ENCODE measurements at places on chromosomes 3 and 15. TPM values are rescaled to one million over a fixed set of nuclear protein-coding genes. Genes with fewer than 3 reads are reported as not detected.

- no peak for DNase-seq
These were observed 36.9 kb upstream of the FILIP1L start for GRCh38 chr3:100151024-100151707.

DNA sequence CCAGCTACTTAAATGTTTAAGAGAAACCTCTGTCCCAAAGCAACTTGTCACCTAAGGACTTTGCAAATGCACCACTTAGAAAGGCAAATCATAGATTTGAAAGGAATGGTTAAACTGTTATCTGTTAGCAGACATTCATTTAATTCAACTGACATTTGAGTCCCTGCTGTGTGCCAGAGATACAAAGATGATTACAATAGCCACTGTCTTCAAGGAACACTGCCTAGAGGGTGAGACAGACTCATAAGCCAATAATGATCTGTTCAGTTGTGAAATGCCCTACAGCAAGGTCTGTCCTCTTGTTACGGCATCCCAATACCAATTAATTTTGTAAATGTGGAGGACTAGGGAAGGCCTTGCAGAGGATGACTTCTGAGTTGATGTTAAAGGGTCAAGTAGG, 113.1 kb downstream of the ATG7 start:
- DNase-seq = no peak

DNA sequence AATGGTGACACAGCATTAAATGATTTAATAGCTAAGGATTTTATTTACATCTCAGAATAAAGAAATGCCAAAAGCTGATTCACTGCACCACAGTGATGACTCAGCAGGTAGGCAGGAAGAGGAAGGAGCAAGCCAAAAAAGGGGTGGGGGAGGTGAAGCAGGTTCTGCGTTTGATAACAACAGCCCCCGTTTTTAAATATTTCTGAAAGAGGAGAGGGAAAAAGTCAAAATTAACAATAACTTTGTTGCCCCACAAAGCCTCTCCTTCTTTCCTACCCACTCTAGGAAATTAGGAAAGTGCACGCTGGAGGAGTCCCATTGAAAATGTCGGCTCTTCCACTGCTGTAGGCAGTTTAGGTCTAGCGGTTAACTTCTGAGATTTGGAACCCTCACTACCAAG, 9.9 kb upstream of the CCDC54 start:
- DNase-seq = peak; percentile 14

DNA sequence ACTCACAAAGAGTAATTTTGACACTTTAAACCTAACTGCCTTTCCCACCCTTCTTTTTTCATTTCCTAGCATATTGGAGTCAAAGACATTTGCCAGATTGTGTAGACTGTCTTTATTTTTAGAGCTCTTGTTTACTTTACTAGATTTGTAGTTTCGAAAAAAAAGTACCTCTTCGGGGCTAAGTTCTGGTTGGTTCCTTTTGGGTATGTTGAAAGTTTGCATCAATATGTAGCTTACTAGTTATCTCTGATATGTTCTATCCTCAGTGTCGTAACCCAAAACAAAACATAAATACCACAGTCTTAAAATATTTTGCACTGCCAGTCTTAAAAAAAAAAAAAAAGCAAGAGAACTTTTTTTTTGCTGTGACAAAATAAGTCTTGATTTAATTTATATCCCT, 52.2 kb downstream of the REC114 start:
- DNase-seq = no peak

DNA sequence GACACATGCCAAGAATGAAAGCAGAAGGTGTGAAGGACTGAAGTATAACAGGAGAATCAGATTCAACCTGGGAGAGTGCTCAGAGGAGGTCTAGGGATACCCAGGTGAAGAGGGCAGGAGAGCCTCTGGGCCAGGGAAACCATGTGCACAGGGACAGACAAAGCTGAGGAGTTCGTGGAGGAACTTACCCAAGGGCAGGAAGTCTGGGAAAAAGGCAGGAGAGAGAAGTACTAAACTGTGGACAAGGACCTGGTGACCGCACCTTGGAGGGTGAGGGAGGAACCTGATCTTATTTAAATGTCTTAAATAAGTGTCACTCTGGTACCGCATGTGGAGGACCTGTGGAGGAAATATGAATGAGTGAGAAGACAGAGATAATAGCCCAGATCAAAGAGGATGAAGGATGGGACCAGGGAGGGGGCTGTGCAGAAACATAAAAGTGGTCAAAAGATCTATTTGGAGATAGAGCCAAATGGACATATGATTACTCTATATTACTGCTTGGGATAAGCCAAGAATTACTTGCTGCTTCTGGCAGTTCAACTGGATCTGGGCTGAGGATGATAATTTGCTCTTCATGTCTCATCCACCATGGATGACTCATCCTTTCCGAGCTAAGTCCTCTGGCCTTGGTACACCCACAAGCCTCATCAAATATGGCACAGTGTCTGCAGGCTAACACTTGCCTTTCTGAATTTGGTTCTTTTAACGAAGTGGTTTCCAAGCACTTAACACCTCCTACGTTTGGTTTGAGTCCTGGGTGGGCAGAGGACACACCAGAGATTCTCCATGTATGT, 116.9 kb upstream of the NMNAT3 start:
- DNase-seq = no peak

- peak; percentile 47 for DNase-seq
These were observed 230.4 kb upstream of the CHRM5 start for GRCh38 chr15:33737687-33738601.

DNA sequence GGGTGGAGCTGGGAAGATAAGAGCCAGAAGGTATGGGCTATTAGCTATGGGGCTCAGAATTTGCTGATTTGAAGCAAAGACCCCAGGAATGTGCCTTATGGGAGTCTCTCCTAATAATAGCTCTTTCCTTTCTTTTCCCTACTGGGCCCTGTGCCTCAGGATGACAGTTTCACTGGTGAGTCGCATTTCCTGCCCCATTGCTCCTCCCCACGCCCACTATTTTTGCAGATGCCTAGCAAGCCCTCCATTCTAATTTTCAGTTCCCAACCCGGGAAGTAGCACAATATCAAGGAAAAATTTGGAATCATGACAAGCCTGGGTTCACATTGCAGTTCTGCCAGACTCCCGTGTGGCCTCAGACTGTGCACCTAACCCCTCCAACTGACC, 583 bp downstream of the IL17RE start:
- DNase-seq = no peak

DNA sequence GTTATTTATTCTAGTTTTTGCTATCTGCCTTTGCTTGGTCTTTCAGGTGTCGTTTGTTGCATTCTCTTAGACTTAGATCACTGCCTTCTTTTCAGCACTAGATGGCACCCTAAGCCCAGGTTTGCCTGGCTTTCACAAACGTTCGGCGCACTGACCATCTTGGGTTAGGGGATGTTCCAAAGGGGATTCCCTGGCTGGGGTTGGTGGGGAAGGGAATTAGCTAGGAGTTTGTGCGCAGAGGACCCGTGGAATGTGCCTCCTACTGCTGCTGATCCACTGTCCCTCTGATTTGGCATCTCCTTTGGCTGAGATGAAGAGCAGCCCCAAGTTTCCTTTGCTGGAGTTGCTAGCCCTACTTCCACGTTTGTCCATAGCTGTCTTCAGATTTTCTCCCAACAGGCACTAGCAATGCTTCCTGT, 33.9 kb downstream of the PFN2 start:
- peak; percentile 46 for DNase-seq

DNA sequence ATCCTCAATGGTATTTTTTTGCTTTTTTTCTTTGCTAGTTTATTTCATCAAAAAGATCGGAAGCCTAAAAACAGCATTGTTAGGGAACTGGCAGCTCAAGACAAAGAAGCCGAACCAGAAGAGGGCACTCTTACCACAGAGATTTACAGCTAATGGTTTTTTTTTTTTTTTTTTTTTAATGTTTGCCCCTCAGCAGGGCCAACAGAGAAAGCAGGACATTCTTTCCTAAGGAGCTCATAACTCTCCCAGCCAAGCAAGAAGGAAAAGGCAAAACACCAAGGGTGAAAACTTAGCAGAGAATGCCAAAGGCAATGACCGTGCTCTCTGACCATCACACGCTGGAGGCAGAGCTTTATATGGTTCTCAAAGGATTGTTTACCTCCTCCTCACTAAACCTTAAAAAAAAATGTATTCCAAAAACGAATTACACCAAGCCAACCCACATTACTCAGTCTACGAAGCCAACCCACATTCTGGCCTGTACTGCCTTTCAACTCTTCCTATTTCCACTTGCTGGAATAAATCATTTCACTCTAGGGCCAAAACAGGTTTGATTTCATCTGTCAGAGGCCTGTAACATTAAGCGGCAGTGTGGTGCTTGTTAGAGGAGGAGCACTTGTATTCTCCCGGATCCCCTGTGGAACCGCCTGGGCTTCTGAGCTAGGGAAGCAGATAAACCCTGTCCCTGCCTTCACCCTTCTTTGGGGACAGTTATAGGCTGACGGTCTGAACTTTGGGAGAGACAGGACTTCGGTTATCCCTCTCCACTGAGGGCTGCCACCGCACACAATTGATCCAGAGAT, 35.6 kb upstream of the GYG1 start:
- peak; percentile 38 for DNase-seq

DNA sequence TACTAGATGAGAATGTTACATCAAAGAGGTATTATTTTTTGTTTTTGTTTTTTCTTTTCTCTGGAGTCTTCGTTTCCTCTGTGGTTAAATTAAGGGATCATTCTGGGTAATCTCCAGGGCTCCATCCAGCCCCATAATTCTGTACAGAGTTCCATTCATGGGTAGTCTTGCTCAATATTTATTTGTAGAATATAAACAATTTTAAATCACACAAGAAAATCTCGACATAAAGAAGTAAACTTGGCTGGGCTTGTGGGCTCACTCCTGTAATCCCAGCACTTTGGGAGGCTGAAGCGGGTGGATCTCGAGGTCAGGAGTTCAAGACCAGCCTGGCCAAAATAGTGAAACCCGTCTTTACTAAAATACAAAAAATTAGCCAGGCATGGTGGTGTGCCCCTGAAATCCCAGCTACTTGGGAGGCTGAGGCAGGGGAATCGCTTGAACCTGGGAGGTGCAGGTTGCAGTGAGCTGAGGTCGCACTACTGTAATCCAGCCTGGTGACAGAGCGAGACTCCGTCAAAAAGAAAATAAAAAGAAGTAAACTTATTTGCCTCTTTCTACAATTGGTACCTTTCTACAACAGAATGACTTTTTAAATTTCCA, 166.8 kb upstream of the TGFBR2 start:
- DNase-seq = no peak

GRCh38 chr15:49898575-49899283, 220.3 kb downstream of the ATP8B4 start:
- no peak for DNase-seq

- no peak for DNase-seq
These were observed 89.5 kb downstream of the DCLK3 start for GRCh38 chr3:36674816-36675215.

Gene DNAH1
- total RNA-seq = 3.9 TPM

Gene TNNC1
- not detected for total RNA-seq

Gene SCAANT1
- total RNA-seq = not detected
